ENCODE measurements at places on chromosomes 1 and 21.

- DNase-seq: no peak
These were observed 8.6 kb downstream of the CLDN14 start for GRCh38 chr21:36471254-36471723.

GRCh38 chr1:44208226-44208625 lies 5.0 kb upstream of the DMAP1 start:
- no peak for DNase-seq

GRCh38 chr1:55249646-55250398 lies 34.7 kb upstream of the USP24 start:
- no peak for DNase-seq

DNA sequence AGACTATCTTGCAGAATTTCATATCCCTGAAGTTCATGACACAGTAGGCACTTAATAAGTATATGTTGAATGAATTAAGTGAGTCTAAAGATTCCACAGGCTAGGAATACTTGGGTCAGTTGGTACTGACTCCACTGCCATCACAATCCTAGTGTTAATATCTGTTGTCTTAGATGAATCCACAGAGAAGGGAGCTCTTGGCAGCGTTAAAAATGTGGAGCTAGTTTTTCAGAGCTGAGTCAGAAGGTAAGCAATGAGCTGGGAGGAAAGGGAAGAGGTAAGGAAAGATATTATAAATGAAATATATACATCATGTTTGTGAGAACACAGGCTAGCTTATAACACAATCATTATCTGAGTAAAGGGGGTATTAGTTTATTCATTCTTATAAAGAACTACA lies 21.8 kb upstream of the GORAB start:
- no peak for DNase-seq

DNA sequence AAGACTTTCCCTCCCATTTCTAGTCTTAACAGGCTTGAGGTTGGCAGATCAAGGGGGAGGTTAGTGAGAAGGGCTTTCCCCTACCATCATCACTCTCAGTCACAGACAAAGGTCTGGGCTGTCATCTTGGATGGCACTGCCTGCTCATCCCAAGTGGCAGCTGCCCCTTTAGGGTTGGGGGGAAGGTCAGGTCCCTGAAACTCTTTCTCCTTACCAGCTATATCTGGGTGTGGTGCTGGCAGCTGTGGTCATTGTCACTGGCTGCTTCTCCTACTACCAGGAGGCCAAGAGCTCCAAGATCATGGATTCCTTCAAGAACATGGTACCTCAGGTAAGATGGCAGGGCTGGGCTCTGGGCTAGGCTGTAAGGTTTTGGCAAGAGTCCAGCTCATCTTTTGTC lies 8.2 kb downstream of the ATP1A2 start:
- no peak for DNase-seq

DNA sequence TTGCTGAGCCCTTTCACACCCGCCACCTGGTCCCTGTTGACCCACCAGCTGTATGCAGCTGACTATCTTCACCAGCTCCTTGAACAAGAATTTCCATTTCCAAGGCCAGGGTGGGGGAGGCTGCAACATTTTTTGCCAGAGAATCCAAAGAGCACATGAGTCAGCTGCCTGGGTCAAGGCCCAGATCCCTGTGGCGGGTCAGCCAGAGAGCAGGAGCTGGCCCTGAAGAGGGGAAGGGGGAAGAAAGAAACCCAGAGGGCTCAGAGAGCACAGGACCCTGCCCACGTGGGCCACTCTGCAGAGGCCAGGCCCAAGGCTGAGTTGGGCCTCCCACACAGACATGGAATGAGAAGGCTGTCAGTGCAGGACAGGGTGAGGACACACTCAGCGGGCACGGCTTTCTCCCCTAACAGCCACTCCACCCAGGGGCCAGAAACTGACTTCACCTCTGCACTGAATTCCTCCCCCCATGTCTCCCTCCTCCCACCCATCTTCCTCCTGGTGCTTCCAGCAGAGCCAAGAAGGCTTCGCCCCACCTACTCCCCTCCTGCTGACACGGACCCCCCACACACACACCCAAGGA lies 28.9 kb downstream of the S100A6 start:
- DNase-seq: no peak

DNA sequence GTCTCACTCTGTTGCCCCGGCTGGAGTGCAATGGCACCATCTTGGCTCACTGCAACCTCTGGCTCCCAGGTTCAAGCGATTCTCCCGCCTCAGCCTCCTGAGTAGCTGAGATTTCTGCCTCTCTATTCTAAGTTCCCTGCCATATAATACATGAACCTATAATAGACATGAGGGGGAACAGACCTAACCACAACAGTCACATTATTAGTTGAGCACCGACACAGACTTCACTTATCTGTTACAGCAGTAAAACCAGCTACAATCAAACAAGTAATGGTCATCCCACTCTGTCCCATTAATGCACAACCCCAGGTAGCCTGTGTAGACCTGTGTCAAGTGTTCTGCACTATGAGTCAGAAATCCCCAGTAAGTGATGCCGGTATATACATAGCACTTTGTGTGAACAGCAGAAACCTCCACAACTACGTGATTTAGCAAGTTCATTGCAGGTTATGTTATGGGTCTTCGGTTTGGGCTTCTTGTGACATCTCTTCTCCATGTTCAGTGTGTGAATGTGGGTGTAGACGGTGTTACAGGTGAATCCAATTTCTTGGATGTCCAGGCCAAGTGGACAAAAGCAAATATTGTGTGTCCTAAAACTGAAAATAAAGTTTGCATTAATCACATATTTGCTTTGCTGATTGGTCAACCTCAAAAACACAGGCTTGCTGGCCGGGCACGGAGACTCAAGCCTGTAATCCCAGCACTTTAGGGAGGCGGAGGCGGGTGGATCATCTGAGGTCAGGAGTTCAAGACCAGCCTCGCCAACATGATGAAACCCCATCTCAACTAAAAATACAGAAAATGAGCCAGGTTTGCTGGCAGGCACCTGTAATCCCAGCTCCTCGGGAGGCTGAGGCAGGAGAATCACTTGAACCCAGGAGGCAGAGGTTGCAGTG lies 3.6 kb downstream of the MMACHC start:
- DNase-seq: no peak

GRCh38 chr1:76202670-76203069 lies 128.1 kb downstream of the ST6GALNAC3 start:
- no peak for DNase-seq

GRCh38 chr1:220300442-220301121 lies 28.3 kb upstream of the RAB3GAP2 start:
- peak; percentile 35 for DNase-seq

DNA sequence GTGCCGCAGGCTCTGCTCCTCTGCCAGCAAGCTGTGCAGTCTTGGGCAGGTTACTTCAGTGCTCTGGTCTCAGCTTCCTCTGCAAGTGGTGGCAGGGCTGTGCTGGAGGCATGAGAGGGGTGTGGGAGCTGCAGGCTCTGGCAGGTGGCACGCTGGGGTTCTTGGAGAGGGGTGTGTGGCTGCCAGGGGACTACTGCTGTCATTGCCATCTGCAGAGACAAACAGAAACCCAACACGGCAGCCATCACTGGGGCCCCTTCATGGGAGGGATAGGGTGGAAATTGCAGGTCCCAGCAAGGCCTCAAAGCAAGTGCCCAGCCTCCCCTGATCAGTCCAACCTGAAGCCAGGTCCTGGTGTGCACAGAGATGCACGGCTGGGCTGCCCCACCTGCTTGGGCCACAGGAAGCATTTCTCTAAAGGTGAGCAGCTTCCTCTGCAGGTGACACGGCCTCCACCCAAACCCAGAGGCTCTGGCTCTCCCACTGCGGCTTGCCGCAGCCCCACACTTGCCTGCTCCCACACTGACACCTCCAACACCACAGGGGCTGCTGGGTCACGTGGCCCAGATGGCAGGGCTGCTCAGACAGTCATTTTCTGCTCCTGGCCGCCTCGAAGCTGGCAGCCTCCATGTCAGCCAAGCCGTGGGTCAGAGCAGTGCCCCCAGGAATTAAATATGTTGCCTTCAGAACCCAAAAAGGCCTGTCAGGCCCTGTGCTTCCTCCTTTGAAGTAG lies 4.1 kb upstream of the COL6A2 start:
- DNase-seq: no peak

GRCh38 chr1:55848906-55849305 lies 633.7 kb upstream of the USP24 start:
- DNase-seq: no peak

DNA sequence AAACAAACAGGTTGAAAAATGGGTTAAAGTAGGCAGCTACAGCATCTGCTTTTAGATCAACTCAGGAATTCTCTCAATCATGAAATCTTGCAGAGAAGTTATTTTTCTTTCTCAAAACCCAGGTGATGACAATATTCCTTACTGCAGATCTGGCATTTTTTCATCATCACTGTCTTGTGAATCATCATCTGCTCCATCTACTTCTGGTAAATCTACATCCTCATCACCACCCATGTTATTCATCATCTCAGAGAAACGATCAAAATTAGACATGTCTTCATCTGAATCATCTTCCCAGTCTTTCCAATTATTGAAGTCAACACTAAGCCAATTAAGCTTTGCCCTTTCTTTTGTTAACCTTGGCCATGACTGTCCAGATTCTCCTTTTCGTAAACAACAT lies 21.8 kb downstream of the GBP2 start:
- DNase-seq: no peak

GRCh38 chr1:192008281-192008825 lies 149.9 kb upstream of the RGS18 start:
- no peak for DNase-seq

GRCh38 chr1:29639741-29640427 lies 403.6 kb downstream of the PTPRU start:
- DNase-seq: no peak

DNA sequence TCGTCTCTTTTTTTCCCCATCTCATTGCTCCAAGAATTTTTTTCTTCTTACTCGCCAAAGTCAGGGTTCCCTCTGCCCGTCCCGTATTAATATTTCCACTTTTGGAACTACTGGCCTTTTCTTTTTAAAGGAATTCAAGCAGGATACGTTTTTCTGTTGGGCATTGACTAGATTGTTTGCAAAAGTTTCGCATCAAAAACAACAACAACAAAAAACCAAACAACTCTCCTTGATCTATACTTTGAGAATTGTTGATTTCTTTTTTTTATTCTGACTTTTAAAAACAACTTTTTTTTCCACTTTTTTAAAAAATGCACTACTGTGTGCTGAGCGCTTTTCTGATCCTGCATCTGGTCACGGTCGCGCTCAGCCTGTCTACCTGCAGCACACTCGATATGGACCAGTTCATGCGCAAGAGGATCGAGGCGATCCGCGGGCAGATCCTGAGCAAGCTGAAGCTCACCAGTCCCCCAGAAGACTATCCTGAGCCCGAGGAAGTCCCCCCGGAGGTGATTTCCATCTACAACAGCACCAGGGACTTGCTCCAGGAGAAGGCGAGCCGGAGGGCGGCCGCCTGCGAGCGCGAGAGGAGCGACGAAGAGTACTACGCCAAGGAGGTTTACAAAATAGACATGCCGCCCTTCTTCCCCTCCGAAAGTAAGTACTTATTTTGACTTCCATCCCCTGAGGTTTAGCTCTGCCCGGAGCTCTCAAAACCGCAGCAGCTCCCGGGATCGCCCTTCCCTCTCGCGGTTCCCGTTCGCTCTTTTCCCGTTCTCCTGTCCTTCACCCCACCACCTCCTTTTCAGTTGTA lies 1.5 kb downstream of the TGFB2 start:
- no peak for DNase-seq

DNA sequence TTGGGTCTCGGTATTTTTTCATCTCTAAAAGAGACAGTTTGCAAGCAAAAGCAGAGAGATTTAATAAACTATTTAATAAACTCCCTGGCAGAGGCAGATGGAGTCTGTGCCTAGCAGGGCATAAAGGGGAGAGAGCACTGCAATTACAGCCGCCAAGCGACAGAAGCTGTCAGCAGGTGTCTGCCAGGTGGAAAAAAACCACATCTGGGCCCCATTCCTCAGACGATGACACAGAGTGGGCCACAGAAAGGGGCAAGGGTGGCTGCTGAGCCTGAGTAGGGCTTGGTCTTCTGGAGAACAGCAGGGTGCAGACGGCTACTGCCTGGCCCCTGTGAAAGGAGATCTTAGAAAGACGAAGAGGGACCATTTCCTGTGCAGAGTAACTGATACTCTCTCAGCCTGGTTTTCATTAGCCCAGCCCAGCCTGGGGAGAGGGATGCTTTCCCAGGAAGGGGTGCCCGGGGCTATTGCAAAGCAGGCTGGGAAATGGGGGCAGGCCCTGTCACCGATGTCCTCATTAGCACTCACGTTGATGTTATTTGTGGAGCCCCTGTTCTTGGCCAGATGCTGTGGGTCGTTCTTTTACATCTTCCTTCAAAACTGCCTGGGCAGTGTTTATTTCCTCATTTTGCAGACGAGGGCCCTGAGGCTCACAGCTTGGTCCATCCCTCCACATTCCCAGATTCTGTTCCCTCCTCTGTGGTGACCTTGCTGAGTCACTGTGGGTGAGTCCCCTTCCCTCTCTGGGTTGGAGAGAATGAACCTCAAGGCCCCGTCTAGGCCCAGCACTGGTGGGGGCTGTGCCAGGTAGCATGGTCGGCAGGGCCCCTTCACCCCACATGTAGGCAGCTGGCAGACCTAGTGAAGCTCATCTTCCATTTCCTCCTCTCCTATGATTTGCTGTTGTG lies 472.7 kb downstream of the PTPRU start:
- no peak for DNase-seq

GRCh38 chr1:30912224-30912623 lies 3.7 kb upstream of the SDC3 start:
- DNase-seq: no peak

DNA sequence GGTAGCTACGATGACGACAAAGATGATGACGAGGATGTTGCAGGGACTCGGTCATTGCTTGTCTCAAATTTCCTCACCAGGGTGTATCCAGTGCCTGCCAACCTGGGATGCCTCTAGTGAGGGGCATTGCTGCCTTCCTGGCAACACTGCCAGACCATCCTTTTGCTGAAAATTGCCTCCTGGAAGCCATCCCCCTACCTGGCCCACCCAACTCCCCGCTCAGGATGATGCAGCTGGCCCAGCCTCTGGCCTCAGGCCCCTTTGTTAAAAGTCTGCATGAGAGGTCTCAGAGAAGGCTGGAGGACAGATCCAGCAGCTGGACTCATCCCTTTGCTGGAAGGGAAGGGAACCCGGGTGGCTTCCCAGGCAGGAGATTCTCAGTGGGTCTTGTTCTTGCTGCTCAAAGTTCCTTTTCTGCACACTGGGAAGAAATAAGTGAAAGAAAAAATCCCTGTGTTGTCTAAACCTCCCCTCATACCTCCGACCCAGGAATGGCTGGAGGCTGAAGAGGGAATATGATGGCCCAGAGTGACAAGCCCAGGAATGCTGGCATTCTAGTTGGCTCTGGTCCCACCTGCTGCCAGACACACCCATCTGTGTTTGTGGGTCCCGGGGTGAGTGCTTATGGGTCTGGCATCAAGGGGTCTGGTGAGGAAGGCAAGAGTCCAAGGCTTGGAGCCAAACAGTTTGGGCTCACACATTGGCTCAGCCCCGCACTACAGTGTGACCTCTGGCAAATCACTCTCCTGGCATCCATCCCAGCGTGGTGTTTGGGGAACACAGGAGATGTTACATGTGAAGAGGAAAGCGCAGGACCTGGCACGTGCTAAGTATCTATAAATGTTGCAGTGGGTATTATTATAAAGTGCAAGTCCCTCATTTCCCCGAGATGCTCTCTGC lies 6.7 kb upstream of the FNDC5 start:
- no peak for DNase-seq
